NCI-H1092 treated with DMSO at 0.1 percent for 48 hours (cell line): ENCODE measurements at places on chromosomes 2 and 18.

DNA sequence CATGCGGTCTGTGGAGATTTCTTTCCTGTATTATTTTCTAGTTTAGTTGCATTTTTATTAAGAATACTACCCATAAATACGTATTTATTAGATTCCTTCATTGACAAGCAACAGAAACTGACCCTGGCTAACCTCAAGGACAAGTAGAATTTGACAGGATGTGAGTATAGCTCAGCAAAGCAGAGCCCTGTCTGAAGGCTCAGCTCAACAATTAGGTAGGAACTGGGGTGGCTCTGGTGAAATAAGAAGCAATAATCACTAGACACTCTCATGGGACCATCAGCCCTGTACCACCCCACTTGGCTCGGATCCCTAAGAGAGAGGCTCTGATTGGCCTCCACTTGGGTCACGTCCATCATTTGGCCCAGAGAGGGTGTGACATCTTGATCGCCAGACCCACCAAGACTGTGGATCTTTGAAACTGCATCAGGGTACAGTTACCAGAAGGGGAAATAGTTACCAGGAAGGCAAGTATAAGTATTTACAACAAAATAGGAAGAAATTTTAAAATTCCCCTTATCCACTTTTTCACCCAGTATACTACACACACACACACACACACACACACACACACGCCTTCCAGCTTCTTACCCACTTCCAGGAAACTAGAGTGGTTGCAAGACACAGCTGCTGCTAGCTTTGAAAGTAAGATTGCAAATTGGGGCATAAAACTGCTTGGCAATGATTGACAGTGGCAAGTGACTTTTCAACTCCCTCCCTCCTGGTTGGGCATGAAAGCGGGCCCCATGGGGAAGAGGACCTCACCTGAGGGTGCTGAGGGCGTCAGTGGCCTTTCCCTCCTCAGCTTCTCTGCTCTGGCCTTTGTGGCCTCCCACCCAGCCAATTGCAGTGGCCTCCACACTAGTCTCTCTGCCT lies 41.8 kb downstream of the KCTD18 start:
- DNase-seq: no peak

GRCh38 chr2:241947876-241948275 lies 78.3 kb downstream of the RTP5 start:
- DNase-seq: no peak

DNA sequence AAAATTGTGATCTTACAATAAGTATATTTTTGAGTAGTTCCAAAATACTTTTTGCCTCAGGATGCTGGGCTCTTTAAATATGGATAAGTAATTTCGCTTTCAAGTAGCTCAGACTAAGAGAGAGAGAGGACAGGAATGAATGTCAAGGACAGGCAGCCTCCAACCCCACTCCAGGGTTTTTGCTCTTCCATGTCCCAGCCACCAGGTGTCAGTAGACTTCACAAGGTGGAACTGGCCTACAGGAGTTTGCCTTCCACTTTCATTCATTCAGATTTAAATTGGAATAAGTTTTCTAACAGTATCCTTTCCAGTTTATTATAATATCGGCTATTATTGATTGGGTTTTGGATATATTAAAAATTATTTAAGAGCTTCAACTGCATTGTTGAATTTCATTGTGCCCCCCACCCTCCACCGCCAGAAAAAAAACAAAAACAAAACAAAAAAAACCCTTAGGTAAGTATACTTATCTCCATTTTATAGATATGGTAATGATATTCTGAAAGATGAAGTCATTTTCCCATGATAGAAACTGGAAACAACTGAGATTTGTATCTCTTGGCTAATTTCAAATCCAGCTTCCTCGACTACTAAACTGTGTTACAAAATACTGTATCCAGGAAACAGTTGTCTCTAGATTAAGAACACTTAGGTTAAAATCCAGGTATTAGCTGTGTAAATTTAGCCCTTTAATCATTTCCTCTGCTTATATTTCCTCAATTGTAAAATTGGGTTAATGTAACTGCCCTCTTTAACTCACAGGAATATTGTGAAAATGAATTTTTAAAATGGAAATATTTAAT lies 793.1 kb downstream of the ERBB4 start:
- peak; percentile 64 for DNase-seq

GRCh38 chr2:166560022-166560421 lies 66.0 kb upstream of the SCN7A start:
- no peak for DNase-seq

DNA sequence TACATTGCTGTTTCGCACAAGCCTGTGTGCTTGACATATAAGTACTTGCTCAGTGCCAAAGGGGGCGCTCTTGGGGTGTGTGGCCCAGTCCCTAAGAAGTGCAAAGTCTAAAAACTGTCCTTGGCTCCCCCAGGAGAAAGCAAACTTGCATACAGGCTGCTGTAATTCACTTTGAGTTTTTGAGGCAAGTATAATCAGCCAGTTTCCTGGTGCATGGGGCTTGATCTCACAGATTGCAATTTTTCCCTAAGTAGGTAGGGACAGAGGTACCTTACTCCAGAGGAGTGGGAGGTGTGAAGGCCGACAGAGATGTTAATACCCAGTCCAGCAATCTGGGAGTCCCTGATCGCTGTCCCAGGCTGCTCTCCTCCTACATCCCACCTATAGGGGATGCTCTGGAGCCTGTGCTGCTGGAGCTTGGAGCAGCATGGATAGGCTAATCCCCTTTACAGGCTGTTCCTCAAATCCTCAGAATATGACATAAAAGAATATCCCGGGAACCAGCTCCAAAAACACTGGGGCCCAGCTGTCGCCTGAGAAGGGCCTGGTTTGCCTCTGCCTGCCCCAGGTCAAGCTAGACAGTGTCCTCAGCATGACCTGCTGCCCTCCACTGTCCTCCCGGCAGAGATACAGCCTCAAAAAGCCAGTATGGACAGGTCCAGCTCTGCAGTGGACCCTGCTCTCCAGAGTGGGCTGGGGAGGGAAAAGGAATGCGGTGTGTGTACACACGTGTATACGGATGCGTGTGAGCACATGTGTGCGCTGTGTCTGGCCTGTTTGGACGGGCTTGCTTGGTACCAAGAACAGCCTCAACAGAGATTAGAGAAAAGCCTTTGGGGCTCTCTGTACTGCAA lies 136.5 kb upstream of the HAAO start:
- peak; percentile 32 for DNase-seq

GRCh38 chr2:82875858-82876257 lies 1583.2 kb downstream of the SUCLG1 start:
- DNase-seq: no peak

- DNase-seq: no peak
Measured at GRCh38 chr2:152413228-152414030, 78.5 kb downstream of the FMNL2 start.

DNA sequence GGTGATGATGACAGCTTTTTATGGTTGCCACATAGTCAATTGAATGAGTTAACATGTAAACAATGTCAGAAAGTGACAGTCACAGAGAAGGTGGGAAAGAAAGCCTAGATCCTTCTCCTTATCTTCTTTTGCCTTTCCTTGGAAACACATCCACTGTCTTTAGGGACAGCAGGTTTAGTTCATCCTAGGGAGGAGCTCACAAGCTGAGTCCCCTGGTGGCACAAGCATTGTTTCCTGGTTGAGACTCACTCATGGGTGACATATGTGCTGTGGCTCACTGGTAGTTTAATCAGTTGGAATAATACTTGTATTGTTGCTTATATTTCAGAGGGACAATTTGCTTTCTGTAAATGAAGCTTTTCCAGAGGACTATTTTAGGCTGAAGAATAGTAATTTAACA lies 598.5 kb downstream of the CNTNAP5 start:
- DNase-seq: no peak

- no peak for DNase-seq
Measured at GRCh38 chr2:127023504-127023903, 83.5 kb downstream of the BIN1 start.

DNA sequence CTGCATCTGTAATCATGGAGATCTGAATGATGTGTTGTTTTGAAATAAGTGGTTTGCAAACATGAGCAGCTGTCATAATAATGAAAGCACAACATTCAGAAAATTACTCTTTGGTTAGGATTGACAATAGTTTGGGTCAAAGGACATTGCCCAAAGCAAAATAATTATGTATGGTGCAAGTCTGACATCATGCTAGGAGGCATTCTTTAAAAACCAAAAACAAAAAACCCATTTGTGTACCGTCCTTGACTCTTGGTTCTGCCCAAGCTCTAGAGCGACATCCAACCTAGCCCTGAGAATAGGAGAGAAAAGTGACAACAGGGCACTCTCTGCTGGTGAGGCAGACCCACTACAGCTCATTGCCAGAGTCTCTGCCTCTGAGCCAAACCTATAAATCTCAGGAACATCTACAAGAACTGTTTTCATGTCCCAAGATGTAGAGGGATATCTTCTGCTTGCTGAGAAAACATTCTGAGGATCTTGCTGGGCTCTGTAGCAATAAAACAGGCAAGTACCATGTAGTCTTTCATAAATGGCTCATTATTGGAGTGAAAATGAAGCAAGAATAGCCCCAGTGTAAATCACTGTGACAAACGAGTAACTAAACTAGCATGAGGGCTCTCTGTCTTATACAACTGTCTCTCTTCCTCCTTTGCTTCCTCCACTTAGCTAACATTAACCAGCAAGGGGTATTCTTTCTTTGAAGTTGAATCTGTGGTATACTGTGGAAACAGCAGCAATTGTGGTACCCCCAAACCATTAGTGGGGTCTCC lies 266.8 kb upstream of the CXCR4 start:
- DNase-seq: peak; percentile 68

DNA sequence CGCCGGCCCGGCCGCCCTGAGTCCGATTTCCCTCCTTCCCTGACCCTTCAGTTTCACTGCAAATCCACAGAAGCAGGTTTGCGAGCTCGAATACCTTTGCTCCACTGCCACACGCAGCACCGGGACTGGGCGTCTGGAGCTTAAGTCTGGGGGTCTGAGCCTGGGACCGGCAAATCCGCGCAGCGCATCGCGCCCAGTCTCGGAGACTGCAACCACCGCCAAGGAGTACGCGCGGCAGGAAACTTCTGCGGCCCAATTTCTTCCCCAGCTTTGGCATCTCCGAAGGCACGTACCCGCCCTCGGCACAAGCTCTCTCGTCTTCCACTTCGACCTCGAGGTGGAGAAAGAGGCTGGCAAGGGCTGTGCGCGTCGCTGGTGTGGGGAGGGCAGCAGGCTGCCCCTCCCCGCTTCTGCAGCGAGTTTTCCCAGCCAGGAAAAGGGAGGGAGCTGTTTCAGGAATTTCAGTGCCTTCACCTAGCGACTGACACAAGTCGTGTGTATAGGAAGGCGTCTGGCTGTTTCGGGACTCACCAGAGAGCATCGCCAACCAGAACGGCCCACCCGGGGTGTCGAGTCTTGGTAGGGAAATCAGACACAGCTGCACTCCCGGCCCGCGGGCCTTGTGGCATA lies 4.6 kb downstream of the SIX2 start:
- no peak for DNase-seq

DNA sequence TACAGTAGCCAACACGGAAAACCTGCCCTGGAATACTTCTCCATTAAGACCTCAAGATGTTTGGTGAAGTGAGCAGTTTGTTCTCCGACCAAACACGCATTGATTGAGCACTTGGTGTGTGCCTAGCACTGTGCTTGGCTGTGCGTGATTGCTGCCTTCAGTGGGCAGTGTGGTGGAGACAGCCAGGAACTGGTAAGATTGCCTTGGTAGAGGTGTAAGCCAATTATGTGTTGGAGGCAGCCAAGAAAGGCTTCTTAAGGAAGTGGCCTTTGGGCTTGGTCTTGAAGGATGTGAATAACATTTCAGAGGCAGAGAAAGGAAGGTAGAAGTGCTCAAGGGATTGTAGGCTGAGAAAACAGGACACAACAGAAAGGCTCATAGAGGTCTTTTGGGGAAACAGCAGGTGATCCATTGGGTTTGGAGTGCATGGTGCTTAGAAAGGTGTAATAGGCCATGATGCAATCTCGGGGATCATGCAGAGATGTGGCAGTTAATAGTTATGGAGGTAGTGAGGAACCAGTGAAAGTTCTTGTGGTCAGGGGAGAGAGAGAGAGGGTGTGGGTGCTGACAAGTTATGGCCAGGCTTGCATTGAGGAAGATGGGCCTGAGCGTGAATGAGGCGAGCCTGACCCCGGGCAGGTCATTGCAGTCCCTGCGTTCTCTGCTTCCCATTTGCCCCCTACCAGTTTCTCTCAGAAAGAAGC lies 6.3 kb downstream of the B3GNT2 start:
- DNase-seq: no peak

DNA sequence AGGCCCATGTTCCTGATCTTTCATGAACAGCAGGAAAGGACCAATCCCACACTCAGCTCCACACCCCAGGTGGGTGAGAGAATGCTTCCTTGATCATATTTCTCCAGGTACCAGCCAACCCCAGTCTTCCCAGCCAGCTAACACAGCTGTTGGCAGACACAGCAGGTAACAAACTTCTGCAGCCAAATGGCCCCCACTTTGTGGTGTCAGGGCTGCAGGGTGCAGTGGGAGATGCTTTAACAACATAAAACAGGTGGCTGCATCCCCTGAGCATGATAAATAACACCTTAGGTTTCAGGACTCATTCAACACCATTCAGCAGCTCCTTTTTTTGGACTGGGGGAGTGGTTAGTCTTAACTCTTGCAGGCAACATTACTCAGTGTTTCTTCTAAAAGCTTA lies 76.7 kb upstream of the ACAA2 start:
- no peak for DNase-seq

DNA sequence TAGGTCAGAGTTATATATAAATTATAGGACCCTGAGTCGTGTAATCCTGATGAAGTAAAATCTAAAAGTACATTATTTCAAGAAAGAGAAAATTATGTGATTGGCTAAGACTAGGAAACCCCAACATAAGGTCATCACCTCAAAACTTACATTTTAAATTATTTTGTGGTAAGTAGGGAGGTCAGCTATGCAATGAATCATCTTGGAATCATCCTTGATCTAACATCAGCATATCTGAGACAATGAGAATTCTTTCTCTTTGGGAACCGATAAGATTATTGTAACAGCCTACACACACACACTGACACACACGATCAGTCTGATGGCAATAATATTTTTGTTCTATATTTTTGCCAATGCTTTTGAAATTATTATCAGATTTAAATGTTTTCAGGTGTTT lies 904.8 kb upstream of the CHAC2 start:
- no peak for DNase-seq

GRCh38 chr2:218226903-218227302 lies 9.9 kb downstream of the ARPC2 start:
- no peak for DNase-seq

GRCh38 chr2:23628926-23629771 lies 244.2 kb downstream of the KLHL29 start:
- no peak for DNase-seq

GRCh38 chr2:197113275-197113711 lies 186.8 kb upstream of the PGAP1 start:
- peak; percentile 50 for DNase-seq

- no peak for DNase-seq
Measured at GRCh38 chr2:18299423-18300212, 260.8 kb downstream of the RDH14 start.

DNA sequence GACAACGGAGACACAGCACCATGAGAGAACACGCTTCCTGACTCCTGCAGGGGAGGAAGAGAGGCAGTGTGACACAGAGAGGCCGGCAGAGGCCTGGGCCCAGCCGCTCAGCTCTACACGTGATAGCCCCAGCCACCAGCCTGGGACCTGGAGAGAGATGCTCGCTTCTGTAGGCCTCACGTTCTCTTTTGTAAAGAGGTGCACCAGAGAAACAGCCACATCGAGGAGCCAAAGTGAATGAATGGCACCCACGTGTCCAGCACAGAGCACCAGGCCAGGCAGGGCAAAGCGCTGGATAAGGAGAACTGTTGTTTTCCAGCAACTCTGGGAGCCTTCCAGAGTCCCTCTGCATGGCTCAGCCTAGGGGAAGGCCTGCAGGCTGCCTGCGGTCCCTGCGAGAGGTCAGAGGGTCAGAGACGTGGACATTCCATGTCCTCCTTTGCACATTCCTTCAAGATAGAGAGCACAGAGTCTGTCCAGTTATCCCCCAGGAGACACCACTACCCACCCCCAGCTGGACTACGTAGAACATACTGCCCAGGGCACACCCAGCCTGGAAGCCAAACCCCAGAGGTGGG lies 14.2 kb downstream of the LIMS2 start:
- DNase-seq: no peak
